ENCODE measurements at places on chromosomes 3 and 15. TPM values are rescaled to one million over a fixed set of nuclear protein-coding genes. Genes with fewer than 3 reads are reported as not detected.

SLC9C1 gene
- total RNA-seq, result 1.2 TPM

DLL4 gene
- 9.7 TPM for total RNA-seq

IQSEC1 gene
- total RNA-seq, result 25.1 TPM

DLG1 gene
- total RNA-seq, result 43.7 TPM

PTPRG gene
- 45.7 TPM for total RNA-seq
